ENCODE measurements at places on chromosomes 5 and 9.

DNA sequence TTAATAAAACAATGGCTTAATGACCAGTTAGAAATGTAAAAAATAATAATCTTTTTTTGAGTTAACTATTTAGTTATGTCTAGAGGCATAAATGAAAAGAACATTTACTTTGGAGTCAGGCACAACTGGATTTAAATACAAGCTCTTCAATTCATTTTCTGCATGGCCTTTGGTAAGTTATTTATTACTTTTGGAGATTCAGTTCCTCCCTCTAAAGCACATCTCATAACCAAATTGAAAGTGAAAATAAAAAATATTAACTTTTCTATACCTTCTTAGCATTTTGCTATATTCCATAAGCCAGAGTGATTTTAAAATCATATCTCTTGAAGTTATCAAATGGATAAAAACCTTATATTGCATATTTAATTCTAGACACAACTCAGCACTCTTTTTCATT lies 434.9 kb upstream of the SMARCA2 start:
- no peak for DNase-seq

- DNase-seq = no peak
Observed at GRCh38 chr9:97511655-97512427, 10.4 kb downstream of the TMOD1 start.

GRCh38 chr5:174273325-174273724 lies 227.8 kb downstream of the NSG2 start:
- DNase-seq = no peak

- no peak for DNase-seq
Observed at GRCh38 chr9:27423915-27424710, 100.0 kb upstream of the IFNK start.

- no peak for DNase-seq
Observed at GRCh38 chr5:1815071-1815786, 14.0 kb downstream of the NDUFS6 start.

DNA sequence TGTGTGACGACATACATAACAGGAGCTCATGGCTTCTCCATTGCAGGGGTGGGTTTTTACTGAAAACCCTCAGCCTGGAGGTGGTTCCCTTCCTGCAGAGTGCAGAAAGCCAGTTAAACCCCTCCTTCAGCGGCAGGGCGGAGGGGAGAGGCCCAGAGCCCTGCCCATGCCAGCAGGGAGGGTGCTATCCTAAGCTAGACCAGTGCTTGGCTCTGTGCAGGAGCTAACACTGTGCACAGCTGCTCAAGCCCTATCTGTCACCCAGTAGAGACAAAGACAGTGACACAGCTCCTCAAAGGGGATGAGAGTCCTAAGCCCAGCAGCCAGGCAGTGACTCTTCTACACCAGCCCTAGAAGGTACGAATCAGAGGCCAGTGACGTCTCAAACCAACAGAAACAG lies 70.0 kb upstream of the ZSWIM6 start:
- no peak for DNase-seq

DNA sequence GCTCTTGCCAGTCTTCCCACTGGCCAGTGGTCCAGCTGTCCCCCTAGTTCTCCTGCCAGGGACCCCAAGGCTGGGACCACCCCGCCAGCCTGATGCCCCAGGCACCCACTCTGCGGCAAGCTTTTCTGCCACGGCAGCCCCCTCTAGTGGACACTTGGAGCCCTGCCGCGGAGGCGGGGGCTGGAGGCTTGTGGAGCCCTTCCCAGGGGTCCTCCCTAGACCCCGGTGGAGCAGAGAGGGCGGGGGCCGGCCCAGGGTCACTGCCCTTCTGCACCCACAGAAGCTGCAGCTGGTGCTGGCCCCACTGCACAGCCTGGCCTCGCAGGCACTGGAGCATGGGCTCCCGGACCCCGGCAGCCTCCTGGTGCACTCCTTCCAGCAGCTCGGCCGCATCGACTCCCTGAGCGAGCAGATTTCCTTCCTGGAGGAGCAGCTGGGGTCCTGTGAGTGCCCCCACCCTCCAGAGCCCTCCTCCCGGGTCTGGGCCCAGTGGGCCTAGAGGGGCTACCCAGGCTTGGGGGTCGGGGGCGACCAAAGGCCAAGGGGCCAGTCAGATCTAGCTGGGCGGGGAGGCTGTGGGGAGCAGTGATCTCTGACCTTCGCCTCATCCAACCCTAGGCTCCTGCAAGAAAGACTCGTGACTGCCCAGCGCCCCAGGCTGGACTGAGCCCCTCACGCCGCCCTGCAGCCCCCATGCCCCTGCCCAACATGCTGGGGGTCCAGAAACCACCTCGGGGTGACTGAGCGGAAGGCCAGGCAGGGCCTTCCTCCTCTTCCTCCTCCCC lies 9.1 kb downstream of the EGFL7 start:
- no peak for DNase-seq

GRCh38 chr5:151461312-151461711 lies 13.9 kb downstream of the SLC36A1 start:
- no peak for DNase-seq

- no peak for DNase-seq
Observed at GRCh38 chr9:117679416-117679815, 24.8 kb upstream of the TLR4 start.

GRCh38 chr5:145072889-145073288 lies 762.3 kb downstream of the PRELID2 start:
- DNase-seq = no peak

DNA sequence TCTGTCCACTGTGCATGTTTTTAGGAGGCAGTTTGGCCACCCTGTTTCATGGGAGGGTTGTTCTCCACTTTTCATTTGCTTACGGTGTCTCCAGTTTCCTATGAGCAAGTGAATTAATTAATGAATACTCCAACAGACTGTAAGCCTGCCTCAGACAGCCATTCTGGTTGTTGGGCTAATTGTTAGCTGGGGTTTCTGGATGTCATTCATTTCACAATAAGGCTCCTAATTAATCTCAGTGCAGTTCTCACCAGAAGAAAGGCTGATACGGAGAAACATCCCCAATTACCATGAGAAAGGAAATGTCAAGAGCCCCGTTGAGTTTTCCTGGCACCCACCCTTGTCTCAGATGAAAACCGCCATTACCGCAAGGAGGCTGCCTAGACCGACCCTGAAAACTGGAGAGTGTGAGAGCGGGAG lies 75.8 kb downstream of the MAP1B start:
- DNase-seq = no peak

DNA sequence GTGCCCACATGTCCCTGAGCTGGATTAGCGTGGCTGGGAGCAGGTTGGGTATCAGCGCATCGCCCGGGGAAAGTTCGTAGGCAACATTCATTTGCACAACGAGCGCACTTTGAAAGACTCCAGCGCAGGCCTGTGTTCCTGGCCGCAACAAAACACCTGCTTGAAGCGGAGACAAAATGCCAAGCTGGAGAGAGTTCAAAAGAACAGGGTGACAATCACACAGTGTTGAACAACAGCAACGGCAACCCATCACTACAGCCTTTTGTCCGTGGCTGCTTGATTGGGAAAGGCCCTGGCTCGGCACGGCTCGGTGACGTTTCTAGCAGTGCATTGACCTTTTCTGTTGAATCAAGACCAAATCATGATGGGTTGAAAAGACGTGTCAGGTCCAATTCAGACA lies 336.3 kb downstream of the IRX1 start:
- DNase-seq = no peak

- DNase-seq = no peak
Observed at GRCh38 chr5:136457390-136458013, 92.2 kb upstream of the TRPC7 start.

- DNase-seq = no peak
Observed at GRCh38 chr5:31196309-31196708, 2.8 kb downstream of the CDH6 start.

- no peak for DNase-seq
Observed at GRCh38 chr9:106438928-106439327, 424.0 kb upstream of the ZNF462 start.

DNA sequence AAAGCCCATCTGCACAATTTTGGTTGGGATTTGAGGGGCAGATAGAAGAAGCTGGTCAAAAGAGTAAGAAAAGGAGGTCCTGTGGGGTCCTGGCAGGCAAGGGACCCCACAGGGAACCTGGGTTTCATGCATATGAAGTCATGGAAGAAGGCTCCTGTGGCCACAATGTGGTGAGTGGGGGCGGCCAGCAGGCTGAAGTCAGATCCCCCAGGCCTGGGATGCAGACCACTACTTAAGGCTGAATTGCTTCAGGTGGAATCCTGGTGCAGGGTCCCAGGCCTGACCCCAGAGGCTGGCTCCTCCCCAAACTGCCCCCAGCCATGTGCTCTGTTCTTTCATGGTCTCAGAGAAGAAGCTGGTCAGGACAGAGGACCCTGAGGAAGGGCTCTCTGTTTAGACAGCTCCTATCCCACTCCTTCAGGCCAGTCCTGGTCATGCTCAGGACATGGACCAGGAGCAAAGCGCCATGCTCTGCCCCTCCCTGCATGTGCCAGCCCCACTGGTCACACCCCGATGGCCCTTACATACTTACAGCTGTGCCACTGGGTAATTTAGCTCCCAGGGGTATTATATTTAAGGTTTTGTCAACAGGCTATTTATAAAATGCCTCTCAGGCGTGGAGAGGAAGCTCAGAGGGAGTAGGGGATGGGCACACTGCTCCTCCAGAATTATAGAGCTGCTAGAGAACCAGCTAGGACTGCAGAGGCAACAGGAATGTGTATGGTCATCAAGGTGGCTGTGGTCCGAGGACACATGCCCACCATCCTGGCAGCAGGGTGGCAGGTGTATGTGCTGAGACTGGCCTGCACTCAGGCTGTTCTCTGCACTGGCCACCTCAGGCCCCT lies 33.4 kb downstream of the C5orf15 start:
- DNase-seq = no peak

DNA sequence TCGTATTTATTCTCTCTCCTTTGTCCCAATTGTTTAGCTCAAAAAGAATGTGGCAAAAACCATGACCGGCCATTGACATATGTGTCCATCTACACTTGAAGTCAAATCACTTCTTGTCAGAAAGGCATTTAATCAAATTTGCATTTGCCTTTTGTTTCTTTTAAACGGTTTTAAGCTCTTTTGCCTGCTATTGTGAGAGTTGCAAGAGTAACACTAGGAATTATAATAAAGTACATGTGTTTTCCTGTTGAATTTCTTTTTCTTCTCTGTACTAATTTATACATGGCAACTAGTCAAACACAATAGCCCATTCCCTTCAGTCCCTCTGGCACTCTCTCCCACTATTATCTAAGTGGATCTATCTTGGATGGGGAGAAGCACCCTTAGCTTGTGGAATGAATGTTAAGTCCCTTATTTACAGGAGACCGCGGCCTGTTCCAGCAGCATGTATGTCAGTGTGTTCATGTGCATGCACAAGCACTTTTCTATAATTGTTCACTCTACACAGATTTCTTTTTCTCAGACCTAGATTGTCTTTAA lies 3.2 kb downstream of the ADAMTSL1 start:
- no peak for DNase-seq

GRCh38 chr9:130112538-130113151 lies 58.9 kb downstream of the GPR107 start:
- no peak for DNase-seq

GRCh38 chr5:466661-467310 lies 23.8 kb downstream of the EXOC3 start:
- DNase-seq = no peak

- DNase-seq = no peak
Observed at GRCh38 chr5:100791391-100791790, 111.7 kb downstream of the ST8SIA4 start.

GRCh38 chr9:9917400-9917799 lies 695.4 kb downstream of the PTPRD start:
- DNase-seq = no peak

GRCh38 chr5:76691467-76692273 lies 24.3 kb upstream of the F2R start:
- DNase-seq = no peak

GRCh38 chr9:38422555-38423260 lies 1.5 kb downstream of the IGFBPL1 start:
- DNase-seq = no peak

DNA sequence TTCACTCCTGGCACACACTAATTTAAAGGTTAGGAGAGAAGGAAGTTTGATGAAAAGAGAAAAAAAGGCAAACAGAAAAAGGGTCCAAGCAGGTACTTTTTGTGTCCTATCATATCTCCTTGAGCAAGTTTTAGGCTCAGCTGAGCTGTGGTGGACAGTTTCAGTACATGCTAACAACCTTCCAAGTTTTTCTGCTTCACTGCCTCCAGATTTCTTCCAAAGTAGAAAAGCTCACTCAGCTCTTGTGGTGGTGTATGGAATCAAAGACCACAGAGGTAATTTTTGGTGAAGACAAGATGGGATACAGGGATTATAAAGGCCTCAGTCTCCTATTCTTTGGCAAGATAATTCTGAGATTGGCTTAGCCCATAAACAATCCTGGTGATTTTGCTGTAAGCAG lies 921.8 kb downstream of the NR2F1-AS1 start:
- no peak for DNase-seq

DNA sequence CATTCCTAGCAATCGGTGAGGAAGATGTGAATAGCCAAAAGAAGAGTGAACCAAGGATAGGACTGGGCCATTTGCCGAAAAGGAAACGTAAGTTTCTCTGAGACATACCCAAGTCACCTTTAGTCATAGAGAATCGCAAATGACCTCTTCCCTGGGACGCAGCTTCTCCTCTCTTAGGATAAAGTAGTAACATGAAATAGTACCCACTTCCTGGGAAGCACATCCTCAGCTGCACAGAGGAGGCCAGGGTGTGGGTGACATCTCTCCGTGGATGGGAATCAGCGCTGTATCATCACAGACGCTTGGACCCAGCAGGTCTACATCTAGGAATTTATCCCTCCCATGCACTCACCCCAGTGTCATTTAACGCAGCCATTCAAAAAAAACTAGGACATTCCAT lies 120.9 kb upstream of the PHYKPL start:
- DNase-seq = no peak

- DNase-seq = no peak
Observed at GRCh38 chr9:7946458-7946857, 146.9 kb upstream of the DMAC1 start.

DNA sequence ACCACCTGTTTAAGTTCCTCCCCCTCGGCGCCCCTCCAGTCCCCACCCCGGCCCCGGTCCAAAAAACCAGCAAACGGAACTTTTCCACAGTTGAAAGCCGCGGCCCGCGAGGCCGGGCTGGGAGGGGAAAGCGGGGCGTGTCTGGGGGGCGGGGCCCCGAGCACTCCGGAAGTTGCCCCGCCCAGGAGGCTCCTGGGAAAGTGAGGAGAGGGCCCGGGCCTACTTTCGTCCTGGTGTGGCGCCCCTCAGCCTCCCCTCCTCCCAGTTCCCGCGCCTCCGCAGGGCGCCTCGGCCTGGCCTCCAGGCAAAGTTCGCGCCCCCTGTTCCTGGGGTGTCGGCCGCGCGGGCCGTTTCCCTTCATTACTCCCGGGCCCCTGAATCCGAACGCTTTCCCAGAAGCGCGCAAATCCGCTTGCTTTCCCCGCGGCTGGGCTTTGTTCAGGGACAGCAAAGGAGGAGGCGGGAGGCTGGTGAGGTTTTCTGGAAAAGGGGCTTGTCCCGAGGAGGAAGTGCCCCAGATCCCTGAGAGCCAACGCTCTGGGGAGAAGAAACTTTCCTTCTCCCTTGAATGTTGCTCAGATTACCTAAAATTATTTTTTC lies 4.5 kb upstream of the DMRT3 start:
- DNase-seq = no peak

Measured in stimulated activated CD8-positive, alpha-beta memory T cell treated with anti-CD3 and anti-CD28 coated beads, Interleukin-4, amount 100 ng/mL, for 1 hour (primary cell).